Esophagus muscularis mucosa (tissue), 4 donors: ENCODE measurements at places on chromosomes 16 and 17.

DNA sequence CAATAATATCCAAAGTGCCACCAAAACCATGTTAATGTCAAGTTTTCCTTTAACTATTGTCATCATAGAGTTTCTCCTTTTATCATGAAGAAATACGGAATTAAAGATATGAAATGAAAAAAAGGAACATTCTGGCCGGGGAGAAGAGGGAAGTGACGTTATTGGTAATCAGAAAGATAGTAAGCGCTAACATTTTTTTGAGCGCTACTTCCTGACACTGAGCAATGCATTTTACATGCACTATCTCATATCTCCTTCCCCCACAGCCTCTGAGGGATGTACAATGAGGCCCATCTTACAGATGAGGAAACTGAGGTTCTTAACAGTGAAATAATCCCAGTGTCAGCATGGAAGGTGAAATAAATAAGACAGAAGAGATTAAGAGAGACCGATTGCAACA is 410.9 kb downstream of the SOX9 start:
- H3K27me3 ChIP-seq, result no peaks in the 10 kb centered on the region
- H3K4me3 ChIP-seq, result no peak overlapping the region
- H3K4me1 ChIP-seq, result no peaks in the 10 kb centered on the region
- H3K36me3 ChIP-seq, result no peaks in the 10 kb centered on the region

DNA sequence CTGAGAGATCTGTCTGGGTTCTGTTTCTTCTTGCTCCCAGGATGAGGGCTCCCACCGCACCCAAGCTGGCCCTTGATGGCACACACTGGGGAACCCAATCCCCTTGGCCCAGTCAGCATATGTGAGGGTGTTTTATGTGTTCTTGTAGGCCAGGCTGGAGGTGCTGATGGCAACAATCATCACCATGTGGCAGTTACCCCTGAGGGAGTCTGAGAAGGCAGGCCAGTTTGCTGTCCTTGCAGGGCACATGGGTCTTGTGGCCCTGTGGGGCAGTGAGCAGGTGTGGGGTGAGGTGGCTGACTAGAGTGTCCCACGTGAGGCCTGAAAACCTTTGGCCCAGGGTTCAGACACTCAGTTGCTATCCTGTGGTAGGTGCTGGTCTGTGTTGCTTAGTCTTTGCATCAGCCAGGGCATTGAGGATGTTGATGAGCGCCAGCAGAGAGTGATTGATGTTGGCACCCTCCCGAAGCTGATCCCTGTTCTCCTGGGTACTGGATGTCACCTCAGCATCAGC is 2183.0 kb downstream of the TP53TG3F start:
- no peaks in the 10 kb centered on the region for H3K27me3 ChIP-seq
- H3K36me3 ChIP-seq, result no peaks in the 10 kb centered on the region
- peak; percentile 85 for DNase-seq
- H3K4me1 ChIP-seq, result no peaks in the 10 kb centered on the region

DNA sequence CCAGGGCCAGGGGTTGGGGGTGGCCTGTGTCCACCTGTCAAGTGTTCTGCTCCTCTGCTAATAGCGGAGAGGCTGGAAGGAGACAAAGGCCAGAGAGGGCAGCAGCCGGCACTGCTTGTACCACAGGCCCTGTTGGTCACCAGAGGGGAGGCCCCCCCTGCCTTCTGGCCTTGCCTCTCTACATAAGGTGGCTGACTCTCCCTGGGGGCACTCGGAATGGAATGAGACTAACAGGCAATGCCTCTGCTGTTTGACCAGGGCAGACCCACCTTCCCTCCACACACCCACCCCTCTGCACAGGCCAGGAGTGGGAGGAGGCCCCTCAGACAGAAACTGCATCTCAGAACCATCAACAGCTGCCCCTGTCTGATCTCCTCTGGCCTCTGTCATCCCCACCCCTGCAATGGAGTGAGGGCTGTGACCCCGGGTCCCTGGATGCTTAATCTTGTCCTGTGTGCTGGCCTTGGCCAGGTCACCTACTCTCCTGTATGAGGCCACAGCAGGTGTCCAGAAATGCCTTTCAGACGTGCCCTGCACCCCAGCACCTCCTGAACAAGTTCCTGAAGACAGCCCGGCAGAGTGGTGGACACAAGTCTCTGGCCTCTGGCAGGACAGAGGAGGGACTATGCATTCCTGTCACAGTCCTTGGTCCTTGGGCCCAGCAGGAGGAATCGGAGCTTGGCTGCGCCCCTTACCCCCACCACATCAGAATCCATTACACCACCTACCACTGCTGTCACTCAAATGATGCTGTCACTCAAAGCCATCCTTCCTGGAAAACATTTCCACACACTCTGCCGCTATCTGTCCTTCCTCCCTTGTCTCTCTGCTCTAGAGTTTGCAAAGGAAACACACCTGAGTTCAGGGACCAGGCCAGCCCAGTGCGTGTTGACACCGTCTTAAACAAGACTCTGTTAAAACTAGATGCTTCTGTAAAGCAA is 107.5 kb upstream of the ZNF750 start:
- peaks cover 35% of the 10 kb centered on the region for H3K36me3 ChIP-seq
- H3K4me1 ChIP-seq, result no peaks in the 10 kb centered on the region
- no peak for DNase-seq
- H3K27ac ChIP-seq, result no peak overlapping the region

GRCh38 chr17:4375039-4375748 is 8.7 kb upstream of the UBE2G1 start:
- H3K4me1 ChIP-seq, result no peaks in the 10 kb centered on the region
- no peak overlapping the region for H3K27ac ChIP-seq
- H3K4me3 ChIP-seq, result no peak overlapping the region
- no peak for DNase-seq

GRCh38 chr16:52312716-52313115 is 234.2 kb downstream of the TOX3 start:
- H3K36me3 ChIP-seq, result no peaks in the 10 kb centered on the region
- H3K27ac ChIP-seq, result no peak overlapping the region
- DNase-seq, result no peak
- no peaks in the 10 kb centered on the region for H3K4me1 ChIP-seq
- H3K4me3 ChIP-seq, result no peak overlapping the region

DNA sequence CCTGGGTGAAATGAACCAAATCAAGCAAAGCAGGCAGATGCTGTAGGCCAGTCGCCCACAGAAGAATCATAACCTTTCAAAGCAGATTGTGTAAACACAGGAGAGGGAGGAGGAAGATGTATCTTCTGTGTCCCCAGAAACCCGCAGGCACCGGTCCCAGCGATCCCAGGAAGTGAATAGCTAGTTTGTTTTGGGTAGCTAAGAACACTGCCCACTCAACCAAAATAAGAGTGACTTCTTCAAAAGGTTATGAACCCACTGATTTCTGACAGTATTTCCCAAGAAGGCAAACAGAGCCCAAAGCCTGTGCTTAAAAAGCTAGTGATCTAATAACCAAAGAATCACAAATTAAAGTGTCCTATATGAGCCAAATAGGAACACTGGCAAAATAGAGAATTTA is 67.8 kb downstream of the GRIN2A start:
- H3K36me3 ChIP-seq, result no peaks in the 10 kb centered on the region
- peaks cover 23% of the 10 kb centered on the region for H3K4me1 ChIP-seq
- H3K27ac ChIP-seq, result peak overlapping the region; percentile 54
- no peak overlapping the region for H3K4me3 ChIP-seq

GRCh38 chr17:14296166-14296910 is 4.5 kb upstream of the HS3ST3B1 start:
- no peak overlapping the region for H3K4me3 ChIP-seq
- H3K4me1 ChIP-seq, result peaks cover 45% of the 10 kb centered on the region
- DNase-seq, result peak; percentile 68
- H3K27me3 ChIP-seq, result no peaks in the 10 kb centered on the region
- H3K36me3 ChIP-seq, result no peaks in the 10 kb centered on the region

GRCh38 chr17:83176623-83177583 is 97.5 kb downstream of the METRNL start:
- no peaks in the 10 kb centered on the region for H3K36me3 ChIP-seq
- DNase-seq, result peak; percentile 83
- no peak overlapping the region for H3K27ac ChIP-seq
- peaks cover 3% of the 10 kb centered on the region for H3K27me3 ChIP-seq

DNA sequence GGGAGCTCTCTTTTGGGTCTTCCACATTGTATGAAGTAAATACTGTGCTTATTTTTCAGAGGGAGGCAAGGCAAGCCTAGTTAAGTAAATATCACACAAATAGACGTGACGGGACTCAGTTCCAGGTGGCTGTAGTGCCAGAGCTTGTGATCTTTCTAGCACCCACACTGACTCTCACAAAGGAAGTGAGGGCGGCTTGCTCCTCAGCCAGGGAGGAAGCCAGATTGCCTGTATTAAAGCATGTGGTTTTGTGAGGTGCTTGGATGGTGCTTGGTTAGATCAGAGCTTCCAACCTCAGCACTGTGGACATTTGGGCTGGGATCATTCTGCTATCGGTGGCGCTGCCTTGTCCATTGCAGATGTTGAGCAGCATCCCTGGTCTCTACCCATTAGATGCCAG is 80.1 kb downstream of the VAT1L start:
- no peak overlapping the region for H3K27ac ChIP-seq
- H3K4me3 ChIP-seq, result no peak overlapping the region
- no peaks in the 10 kb centered on the region for H3K4me1 ChIP-seq
- no peak for DNase-seq

- no peaks in the 10 kb centered on the region for H3K36me3 ChIP-seq
- H3K27me3 ChIP-seq, result peaks cover 5% of the 10 kb centered on the region
- no peak overlapping the region for H3K4me3 ChIP-seq
- H3K4me1 ChIP-seq, result no peaks in the 10 kb centered on the region
- H3K27ac ChIP-seq, result no peak overlapping the region
- no peak for DNase-seq
These were observed 16.3 kb upstream of the DPEP1 start for GRCh38 chr16:89596957-89597649.

DNA sequence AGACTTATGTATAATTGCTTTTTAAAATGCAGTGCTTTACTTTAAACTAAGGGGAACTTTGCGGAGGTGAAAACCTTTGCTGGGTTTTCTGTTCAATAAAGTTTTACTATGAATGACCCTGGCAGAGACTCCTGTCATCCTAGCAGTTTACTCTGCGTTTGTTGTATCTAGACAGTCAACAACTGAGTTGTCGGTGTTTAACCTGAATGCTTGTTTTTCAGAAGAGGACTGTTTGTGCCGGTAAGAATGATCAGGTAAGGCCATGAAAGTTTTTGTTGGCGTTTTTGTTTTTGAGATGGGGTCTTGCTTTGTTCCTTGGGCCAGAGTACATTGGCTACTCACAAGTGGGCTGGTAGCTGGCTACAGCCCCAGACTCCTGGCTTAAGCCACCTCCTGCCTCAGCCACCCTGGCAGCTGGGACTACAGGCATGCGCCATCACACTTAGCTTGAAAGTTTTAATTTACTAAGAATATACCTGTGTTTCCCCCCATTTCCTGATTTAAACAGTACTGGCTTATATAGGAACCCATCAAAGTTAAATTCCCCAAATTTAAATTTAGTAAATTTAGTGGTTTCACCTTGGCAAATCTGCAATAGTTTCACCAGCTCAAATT is 11.9 kb downstream of the HERPUD1 start:
- no peaks in the 10 kb centered on the region for H3K4me1 ChIP-seq
- no peak overlapping the region for H3K4me3 ChIP-seq
- no peak for DNase-seq
- H3K27me3 ChIP-seq, result no peaks in the 10 kb centered on the region
- H3K36me3 ChIP-seq, result peaks cover 65% of the 10 kb centered on the region

- no peaks in the 10 kb centered on the region for H3K4me1 ChIP-seq
- H3K4me3 ChIP-seq, result no peak overlapping the region
- H3K36me3 ChIP-seq, result no peaks in the 10 kb centered on the region
- H3K27ac ChIP-seq, result no peak overlapping the region
- no peak for DNase-seq
- H3K27me3 ChIP-seq, result no peaks in the 10 kb centered on the region
These were observed 240.1 kb downstream of the HAPSTR1 start for GRCh38 chr16:9331503-9331902.

DNA sequence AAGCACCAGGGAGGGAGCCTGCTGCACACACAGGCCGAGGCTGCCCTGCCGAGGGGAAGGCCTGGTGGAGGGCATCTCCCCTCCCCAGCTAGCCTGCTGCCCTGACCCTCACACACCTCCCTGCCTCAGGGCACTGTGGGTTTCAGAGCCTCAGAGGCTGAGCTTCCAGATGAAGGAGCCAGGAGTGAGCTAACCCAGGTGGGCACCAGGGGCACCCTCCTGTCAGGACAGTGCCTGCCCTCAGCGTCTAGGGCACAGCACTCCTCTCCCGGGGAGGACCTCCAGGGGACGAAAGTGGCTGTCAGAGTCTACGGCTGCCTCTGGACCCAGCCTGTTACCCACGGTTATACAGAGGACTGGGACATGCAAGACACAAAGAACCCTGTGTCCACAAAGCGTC is 22.8 kb upstream of the DLX4 start:
- no peaks in the 10 kb centered on the region for H3K27me3 ChIP-seq
- no peak overlapping the region for H3K27ac ChIP-seq
- no peak for DNase-seq
- H3K4me1 ChIP-seq, result no peaks in the 10 kb centered on the region
- no peak overlapping the region for H3K4me3 ChIP-seq

DNA sequence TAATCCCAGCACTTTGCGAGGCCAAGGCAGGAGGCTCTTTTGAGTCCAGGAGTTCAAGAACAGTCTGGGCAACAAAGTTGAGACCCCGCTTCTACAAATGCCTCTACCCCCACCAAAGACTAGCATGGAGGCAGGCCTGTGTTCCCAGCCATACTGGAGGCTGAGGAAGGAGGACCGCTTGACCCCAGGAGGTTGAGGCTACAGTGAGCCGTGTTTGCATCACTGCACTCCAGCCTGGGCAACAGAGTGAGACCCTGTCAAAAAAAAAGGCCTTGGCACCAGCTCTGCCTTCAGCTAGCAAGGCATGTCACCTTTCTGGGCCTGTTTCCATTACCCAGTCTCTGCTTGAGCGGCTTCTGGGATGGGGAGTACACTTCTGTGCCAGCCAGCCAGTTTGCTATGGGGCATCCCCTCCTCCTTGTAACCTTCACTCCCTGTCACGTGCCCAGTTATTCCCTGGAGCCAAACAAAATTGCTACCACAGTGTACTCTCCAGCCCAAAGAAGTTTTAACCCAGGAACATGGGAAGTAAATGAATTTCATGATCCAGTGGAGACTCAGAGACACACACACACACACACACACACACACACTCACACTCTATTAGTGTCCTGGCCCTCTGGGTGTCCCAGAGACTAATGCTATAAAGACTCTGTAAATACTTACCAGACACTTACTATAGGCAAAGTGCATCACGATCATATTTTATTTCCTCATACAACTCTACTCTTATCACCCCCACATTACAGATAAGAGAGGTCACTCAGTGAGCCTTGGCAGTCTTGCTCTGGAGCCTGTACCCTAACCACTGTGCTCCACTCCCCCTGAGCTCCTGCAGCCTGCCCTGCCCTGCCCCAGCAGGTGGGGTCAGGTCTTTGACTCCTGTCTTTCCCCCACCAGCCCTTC is 2.5 kb downstream of the CISD3 start:
- no peaks in the 10 kb centered on the region for H3K27me3 ChIP-seq
- DNase-seq, result no peak
- H3K36me3 ChIP-seq, result peaks cover 10% of the 10 kb centered on the region
- peak overlapping the region; percentile 89 for H3K27ac ChIP-seq
- H3K4me1 ChIP-seq, result peaks cover 70% of the 10 kb centered on the region
- no peak overlapping the region for H3K4me3 ChIP-seq

GRCh38 chr16:50679676-50680555 is 1.2 kb downstream of the SNX20 start:
- peak overlapping the region; percentile 49 for H3K4me3 ChIP-seq
- no peaks in the 10 kb centered on the region for H3K27me3 ChIP-seq
- no peaks in the 10 kb centered on the region for H3K4me1 ChIP-seq
- H3K27ac ChIP-seq, result no peak overlapping the region
- no peaks in the 10 kb centered on the region for H3K36me3 ChIP-seq

GRCh38 chr17:55420776-55421178 is 858 bp downstream of the MMD start:
- H3K27me3 ChIP-seq, result no peaks in the 10 kb centered on the region
- H3K36me3 ChIP-seq, result no peaks in the 10 kb centered on the region
- peak; percentile 93 for DNase-seq

GRCh38 chr17:7018331-7018964 is 4.4 kb upstream of the BCL6B start:
- H3K4me1 ChIP-seq, result peaks cover 75% of the 10 kb centered on the region
- H3K27ac ChIP-seq, result peak overlapping the region; percentile 94
- H3K36me3 ChIP-seq, result peaks cover 16% of the 10 kb centered on the region
- H3K27me3 ChIP-seq, result no peaks in the 10 kb centered on the region
- no peak for DNase-seq
- H3K4me3 ChIP-seq, result peak overlapping the region; percentile 70
